Stimulated activated CD4-positive, alpha-beta T cell treated with anti-CD3 and anti-CD28 coated beads, Interleukin-4, amount 100 ng/mL, for 24 hours (primary cell): ENCODE measurements at places on chromosomes 6 and 20.

DNA sequence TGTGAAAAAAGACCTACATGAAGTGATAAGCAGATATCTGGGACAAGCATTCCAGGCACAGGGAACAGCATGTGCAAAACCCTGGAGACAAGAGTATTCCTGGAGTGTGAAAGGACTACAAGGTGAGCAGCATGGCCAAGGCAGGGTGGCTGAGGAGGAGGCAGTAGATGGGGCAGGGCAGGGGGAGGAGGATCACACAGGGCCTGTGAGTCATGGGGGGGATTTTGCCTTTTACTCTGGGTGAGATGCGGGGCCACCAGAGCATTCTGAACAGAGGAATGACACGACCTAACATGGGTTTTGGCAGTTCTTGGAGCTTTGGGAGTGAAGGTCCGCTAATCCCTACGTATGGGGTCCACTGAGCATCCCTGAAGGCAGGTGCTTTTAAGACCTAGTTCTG is 69.8 kb upstream of the CCN6 start:
- DNase-seq: peak; percentile 52

DNA sequence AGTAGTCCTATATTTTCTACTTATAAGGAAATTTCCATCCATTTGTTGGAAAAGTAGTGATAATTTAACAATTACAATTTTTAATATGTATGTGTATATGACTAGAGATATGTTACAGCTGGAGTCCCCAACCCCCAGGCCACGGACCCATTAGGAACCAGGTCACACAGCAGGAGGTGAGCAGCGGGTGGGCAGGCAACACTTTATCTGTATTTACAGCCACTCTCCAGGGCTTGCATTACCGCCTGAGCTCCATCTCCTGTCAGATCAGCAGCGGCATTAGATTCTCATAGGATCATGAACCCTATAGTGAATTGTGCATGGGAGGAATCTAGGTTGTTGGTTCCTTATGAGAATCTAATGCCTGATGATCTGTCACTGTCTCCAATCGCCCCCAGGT is 46.8 kb downstream of the TRDN start:
- no peak for DNase-seq

GRCh38 chr20:23039885-23040508 is 4.9 kb downstream of the SSTR4 start:
- no peak for DNase-seq

- DNase-seq: no peak
These were observed 17.6 kb downstream of the EEF1A1 start for GRCh38 chr6:73503027-73503772.

- DNase-seq: peak; percentile 62
These were observed 98.4 kb upstream of the DUSP22 start for GRCh38 chr6:193773-194310.

GRCh38 chr20:35274172-35275092 is 3.5 kb downstream of the MMP24OS start:
- DNase-seq: no peak

DNA sequence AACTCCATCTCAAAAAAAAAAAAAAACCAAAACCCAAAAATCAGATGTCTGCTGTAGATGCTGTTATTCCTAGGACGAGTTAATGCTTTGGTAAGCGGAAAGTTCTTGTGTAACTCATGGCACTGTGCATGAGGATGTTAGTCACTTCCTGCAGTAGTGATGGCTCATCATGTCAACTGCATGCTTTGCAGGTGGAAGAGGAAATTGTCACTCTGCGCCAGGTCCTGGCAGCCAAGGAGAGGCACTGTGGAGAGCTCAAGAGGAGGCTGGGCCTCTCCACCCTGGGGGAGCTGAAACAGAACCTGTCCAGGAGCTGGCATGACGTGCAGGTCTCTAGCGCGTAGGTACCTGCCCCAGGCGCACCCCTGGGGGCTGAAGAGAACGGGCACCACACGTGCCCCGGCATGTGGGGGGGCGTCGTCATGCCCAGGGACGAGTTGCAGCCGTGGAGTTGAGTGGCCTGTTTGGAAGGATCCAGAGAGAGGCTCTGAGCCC is 8.5 kb downstream of the TPD52L2 start:
- DNase-seq: peak; percentile 64
